Activated naive CD4-positive, alpha-beta T cell treated with Interleukin-2 at 50 U/mL for 16 hours (primary cell): ENCODE measurements at places on chromosomes 7 and 10.
A peak's percentile ranks its signal among the peaks of the same experiment; 100 is the strongest.

DNA sequence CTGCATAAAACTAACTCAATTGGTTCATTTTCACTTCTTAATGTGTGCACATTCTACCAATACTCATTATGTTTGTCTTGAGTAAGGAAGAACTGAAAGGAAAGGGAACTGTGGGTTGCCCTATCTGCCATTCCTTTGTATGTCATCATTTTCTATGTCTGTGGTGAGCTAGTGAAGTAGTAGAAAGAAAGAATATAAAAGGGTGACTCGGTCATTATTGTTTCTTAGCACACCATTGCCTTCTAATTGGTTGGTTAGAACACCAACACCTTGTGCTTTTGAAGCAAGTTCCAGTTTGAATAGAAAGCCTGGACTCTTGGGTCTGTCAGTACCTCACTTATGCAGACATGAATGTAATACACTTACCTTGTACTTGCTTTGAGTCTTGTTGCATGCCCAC, 64.3 kb upstream of the MDFIC start:
- DNase-seq, result no peak

DNA sequence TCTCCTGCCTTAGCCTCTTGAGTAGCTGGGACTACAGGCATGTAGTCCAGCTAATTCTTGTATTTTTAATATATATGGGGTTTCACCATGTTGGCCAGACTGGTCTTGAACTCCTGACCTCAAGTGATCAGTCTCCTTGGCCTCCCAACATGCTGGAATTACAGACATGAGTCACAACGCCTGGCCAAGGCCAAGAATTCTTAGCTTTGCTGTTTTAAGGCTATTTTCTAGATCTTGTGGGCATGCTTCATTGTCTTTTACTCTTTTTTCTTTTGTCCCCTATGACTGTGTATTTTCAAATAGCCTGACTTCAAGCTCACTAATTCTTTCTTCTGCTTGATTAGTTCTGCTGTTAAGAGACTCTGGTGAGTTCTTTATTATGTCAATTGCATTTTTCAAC, 56.4 kb upstream of the TAS2R16 start:
- DNase-seq, result no peak

DNA sequence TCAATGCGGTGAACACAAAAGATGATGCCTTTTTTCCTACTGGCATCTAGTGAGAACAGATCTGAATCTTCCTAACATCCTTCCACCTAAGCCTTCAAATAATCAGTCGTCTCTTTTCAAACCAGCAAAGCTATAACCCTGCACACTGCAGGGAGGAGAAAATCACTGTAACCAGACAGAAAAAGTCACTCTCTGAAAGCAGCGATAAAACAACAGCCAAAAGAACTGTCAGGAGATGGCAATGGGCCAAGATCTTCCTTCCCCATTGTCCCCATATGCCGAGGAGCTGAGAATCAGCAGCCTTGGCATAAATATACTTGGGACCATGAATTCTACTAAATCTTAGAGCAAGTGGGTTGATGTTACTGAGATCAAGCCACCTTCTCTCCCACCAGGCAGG, 13.1 kb downstream of the FZD9 start:
- no peak for DNase-seq

DNA sequence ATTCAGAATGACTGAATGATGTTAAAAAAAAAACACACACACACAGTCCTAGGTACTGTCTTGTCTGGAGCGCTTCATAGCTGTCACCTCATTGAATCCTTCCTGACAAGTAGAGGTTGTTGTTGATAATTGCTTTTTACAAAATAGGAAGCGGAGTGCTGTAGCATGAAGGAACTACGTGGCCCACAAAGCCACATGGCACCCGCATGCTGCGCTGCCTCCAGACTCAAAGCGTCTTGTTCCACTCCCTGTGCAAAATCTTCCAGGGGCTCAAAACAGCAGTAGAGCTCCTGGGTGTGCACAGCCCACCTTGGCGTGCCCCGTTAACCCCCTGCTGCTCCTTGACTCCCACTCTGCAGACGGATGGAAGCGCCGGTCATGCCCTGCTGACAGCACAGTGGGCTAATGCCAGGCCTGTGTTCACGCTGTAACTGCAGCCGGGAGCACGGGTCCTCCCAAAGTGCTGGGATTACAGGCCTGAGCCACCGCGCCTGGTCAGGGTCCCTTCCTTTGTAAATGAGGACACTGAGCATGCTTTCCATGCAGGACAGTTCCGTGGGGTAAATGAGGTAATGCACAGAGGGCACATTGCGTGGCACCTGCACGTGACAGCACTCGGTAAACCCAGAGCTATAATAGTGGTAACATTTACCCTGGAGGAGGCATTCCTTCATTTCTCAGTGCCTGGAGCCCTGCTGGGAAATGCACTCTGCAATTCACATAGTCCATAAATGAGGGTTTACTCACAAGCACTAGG, 91.1 kb upstream of the GNA12 start:
- no peak for DNase-seq

GRCh38 chr7:1474736-1475135, 15.5 kb upstream of the MICALL2 start:
- DNase-seq, result no peak

GRCh38 chr10:13820964-13821337, 234.2 kb downstream of the PRPF18 start:
- no peak for DNase-seq

GRCh38 chr10:124306520-124306919, 112.2 kb downstream of the OAT start:
- DNase-seq, result no peak

GRCh38 chr7:29563590-29564495, at the start of gene PRR15:
PRR15 (plus strand) TSS chr7:29563835; CDS start chr7:29566330, 2,495 bp downstream.
- no peak for DNase-seq

DNA sequence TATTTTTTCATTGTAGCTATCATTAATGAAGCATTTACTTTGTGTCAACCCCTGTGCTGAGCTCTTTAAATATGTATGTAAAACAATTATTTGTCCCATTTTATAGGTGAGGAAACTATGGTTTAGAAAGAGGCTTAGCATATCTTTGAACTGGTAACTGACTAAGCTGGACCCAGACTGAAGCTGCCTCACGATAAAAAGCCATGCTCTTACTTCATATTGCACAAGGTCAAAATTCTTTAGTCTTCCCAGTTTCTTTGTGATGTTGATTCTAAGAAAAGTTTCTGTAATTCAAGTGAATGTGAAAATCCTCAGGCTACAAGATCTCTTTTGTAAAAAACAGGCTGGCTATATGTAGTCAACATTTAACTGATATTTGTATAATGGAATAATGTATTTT, 46.6 kb upstream of the SLC16A12 start:
- no peak for DNase-seq

DNA sequence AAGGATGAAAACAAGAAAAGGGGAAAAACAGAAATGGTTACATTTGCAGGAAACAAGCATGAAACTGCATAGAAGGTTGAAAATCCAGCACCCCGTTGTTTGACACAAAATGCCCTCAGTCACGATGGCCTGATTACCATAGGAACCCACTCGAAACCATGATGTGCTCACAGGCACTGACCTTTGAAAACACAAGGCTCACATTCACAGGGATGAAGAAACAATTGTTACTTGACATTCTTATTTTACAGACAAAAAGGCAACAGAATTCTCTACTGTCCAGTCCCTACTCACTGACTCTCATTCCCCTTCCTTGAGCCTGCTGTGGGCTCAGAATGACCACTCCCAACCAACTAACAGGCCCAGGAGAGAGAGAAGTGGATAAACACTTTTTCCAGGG, 131.4 kb upstream of the PDLIM1 start:
- no peak for DNase-seq

GRCh38 chr7:47411281-47411869, 170.5 kb downstream of the TNS3 start:
- no peak for DNase-seq

- DNase-seq, result no peak
These were observed 154.3 kb downstream of the POLR1F start for GRCh38 chr7:19554581-19554980.

- no peak for DNase-seq
These were observed 19.4 kb downstream of the ITGB1 start for GRCh38 chr10:32938554-32939061.

DNA sequence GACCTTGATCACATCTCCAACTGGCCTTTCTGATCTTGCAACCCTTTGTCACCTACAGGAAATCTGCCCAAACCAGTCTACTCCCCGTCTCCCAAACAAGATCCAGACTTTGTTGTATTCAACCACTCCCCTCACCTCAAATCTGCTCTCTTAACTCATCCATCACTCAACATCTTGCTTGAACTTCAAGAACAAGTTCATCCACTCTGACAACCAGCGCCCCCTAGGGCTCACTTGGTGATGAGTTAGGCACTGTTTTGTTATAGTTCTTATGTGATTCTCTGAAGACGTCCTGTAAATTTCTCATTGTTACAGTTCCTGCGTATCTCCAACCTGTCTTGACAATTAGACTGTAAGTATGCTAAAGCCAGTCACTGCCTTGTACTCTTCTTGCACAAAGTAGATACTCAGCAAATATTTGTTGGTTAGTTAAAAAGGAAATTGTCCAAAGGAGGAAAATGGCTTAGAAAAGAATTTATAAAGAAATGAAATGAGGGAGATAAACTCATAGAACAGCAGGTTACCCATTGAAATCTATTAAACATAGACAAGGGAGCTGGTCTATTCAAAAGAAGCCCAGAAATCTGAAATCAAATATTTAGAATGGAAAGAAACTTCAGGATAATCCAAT, 5.3 kb downstream of the FRMD4A start:
- DNase-seq, result peak; percentile 51

DNA sequence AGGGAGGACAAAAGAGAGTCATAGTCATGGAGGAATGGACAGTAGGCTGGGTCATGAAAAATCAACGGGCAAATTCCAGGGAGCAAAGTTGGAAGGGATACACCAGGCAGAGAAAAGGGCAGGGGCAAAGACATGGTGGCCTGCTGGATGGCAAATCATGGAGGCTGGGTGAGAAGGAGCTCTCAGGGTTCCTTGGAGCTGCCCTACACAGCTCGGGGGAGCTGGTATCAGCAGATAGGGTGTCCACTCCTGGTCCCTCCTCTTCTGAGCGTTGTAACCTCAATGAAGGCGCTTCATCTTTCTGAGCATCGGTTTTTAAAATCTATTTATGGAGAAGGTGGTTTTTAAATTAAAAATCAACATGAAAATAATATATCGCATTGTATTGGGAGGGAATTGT, 27.9 kb upstream of the EIF5AL1 start:
- DNase-seq, result no peak

DNA sequence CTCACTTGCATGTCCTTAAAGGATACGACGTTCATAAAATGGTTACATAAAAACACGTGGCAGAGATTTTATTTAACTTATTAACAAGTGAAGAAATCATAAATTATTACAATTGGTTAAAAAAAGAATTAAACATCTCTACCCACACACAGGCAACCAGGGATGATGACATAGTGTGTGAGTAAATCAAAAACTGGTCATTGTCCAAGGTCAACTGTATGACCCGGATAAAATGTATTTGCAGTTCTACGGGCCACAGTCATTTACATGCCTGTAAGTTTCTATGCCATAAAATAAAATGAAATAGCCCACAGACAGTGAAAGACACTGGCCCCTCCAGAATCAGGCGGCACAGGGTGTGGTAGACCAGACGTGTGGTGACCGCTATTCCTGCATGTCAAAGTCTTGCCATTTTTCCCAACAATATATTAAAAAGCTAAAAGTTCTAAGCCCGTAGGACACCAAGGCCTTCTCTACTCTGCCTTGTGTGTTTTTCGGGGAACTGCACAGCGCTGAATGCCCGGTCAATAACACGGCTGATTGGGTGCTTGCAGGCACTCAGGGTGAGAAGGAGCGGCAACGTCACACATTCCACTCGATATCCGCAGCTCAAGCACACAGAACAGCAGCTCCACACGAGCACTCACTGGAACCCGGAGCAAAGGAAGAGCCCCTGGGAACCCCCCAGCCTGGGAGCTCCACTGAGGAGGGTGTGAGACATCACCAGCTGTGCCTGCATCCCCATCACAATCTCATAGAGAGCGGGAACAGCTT, 143.3 kb upstream of the PPP2R2D start:
- DNase-seq, result no peak

- peak; percentile 49 for DNase-seq
These were observed 73.6 kb downstream of the AHCYL2 start for GRCh38 chr7:129298268-129298893.

DNA sequence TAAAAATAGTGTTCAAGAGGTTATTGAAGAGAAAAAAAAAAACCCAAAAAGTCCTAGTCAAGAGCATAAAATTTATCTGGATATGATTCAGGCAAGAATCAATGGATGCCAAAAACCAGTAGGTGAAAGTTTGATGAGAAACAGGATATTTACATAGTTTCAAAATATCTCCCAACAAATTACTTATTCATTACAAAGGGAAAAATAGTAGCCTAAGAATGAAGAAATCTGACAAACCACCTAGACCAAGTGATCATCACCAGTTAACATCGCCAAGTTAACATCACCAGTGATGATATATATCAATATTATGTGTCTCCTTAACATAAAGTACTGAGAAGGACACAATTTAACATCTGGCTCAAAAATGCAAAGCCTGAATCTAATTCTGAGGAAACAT, 85.2 kb downstream of the RNLS start:
- DNase-seq, result no peak

- peak; percentile 45 for DNase-seq
These were observed 19.9 kb downstream of the KLF6 start for GRCh38 chr10:3765146-3765545.

- DNase-seq, result no peak
These were observed 34.7 kb upstream of the ARID5B start for GRCh38 chr10:61866700-61867368.

- no peak for DNase-seq
These were observed 30.5 kb upstream of the FBXW4 start for GRCh38 chr10:101725296-101726114.

DNA sequence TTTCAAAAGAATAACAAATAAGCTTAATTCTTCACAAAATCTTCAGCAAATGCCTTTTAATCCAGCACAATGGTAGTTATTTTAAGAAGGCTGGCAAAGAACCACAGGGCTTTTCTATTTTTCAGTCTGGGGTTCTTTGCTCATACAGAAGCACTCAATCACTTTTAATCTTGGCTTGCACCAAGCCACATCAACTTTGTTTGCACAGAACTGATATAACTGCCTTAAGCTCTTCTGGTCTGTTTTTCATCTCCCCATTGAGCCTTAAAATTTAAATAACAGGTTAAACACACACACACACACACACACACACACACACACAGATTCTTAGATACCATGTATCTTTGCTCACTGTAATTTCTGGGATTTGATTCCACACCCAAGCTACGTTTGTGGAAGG, 377.0 kb downstream of the GATA3 start:
- DNase-seq, result no peak

DNA sequence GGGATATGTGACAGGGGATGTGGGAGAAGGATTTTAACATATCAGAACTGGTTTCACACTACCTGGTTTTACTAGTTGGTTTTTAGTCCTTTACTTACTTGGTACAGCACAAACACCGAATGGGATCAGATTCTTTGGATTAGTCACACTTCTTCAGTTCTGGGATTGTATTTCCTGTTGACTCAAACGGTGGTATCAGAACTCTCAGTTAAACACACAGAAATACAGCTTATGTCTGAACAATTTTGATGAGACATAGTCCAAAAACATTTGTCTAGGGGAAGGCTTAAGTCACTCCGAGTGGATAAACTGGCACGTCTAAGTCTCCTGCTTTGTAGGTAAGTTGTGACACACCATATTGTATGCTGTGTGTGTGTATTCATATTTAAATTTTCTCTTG, 480.5 kb downstream of the PHTF2 start:
- DNase-seq, result no peak

GRCh38 chr10:59829601-59830000, 76.3 kb upstream of the MRLN start:
- DNase-seq, result no peak
